ENCODE measurements at places on chromosomes 1 and 21.

- no peak for DNase-seq
Measured at GRCh38 chr1:31584869-31585735, 8.8 kb downstream of the TINAGL1 start.

GRCh38 chr1:97837161-97837560 is 83.7 kb downstream of the DPYD start:
- DNase-seq, result no peak

DNA sequence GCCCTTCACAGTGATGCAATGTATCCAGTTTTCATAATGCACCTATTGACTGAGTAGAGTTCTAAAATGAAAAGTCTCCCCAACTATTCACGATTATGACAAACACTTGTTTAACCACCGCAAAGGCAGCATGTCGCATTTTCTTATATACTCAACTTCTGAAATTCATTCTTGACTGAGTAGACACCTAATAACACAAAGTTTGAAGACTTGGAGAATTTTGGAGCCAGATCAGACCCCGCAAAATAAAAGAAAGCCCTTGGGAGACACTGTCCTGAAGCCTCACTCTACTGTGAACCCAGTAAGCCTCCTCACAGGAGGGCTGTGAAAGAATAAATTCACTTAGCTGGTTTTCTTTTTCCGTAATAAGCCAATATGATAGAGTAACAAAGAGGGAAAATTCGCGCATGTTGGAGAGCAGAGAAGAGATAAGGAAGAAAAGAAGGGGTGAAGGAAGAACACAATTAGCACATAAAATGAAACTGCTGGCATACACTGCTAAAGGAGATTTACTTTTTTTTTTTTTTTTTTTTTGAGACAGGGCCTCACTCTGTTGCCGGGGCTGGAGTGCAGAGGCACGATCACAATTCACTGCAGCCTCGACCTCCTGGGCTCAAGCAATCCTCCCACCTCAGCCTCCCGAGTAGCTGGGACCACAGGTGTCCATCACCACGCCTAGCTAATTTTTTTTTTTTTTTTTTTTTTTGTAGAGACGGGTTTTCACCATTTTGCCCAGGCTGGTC is 492 bp upstream of the COLGALT2 start:
- no peak for DNase-seq

DNA sequence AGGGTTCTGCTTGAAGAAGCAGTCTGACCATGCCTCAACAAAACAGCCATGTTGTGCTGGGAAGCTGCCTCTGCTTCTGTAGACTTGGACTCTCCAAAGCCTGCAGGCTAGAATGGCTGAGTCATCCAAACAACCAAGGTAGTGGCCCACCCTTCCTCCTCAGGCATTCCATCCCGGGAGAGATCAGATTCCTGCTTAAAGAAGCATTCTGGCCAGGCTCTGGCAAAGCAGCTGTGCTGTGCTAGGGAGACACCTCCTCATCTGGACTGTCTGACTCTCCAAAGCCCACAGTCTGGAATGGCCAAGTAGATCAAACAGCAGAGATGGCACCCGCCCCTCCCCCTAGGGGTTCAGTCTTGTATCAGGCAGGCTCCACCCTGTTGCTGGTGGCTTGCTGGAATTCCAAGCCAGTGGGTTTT is 38.3 kb upstream of the F3 start:
- no peak for DNase-seq

DNA sequence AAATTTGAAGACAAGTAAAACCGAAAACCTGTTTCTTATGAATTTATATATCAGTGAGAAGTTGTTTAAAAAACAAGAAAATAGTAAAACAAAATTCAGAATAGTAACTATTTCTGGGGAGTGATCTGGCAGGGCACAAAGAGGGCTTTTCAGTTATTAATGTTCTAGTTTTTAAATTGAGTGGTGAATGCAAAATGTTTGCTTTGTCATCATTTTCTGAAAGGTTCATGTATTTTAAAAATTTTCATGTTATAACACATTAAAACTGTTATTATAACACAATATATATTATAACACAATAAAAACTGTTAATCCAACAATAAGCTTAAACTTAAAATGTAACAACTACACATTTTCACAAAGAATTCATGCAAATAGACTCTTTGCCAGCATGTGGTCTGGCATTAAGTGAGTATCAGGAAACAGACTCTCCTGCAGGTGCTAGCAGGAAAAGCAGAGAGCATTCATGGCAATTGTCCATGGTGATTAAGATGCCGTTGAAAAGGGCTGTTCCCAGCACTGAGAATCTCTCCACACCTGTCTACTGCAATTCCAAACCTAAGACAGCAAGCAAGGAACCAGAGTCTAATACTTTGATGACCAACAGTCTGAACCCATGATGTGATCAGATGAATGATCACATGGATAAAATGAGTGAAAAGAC is 204.9 kb downstream of the TBX15 start:
- peak; percentile 13 for DNase-seq

DNA sequence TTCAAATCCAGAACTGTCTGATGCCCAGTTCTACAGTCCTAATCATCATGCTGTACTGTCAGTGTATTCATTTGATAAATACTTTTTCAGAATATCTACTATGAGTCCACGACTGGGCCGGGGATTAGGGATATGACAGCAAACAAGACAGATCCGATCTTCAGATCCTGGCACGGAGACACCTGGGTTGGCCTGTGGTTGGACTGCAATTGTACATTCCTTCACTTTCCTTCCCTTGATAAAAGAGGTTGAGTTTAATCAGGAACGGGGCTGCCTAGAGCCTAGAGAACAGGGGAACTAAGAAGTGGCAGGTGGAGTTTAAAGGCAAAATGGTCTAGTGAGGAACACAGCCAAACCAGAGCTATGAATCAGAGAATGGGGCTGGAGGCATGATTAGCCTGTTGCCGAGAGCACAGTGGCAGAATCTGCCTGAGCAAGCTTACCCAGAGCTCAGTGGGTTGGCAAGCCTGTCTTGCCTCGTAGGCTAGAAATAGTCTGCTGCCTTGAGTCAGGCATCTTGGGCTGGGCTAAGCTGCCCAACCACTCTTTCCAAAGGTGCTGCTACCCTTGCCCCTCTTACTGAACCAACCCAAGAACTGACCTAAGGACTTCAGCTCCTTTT is 38.1 kb upstream of the PTCH2 start:
- DNase-seq, result no peak

GRCh38 chr1:212987702-212988322 is 27.9 kb downstream of the ANGEL2 start:
- no peak for DNase-seq

GRCh38 chr1:149843431-149844041 is 55.8 kb upstream of the BOLA1 start:
- no peak for DNase-seq

DNA sequence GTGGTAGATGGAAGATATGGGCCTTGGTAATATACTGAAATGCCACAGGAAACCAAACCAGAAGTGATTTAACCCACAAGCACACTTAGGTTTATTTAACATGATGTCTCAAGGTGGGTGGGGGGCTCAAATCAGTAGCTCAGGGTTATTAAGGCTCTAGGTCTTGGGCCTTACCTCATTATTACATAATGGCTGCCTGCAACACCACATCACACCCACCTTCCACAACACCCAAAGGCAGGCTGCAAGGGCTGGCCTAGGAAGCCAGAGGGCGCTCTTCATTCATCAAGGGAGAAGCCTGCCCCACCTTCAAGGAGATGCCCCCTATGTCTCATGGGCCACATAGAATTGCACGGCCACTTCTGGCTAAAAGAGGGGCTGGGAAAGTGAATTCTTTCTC is 6.0 kb downstream of the TFF1 start:
- DNase-seq, result no peak

DNA sequence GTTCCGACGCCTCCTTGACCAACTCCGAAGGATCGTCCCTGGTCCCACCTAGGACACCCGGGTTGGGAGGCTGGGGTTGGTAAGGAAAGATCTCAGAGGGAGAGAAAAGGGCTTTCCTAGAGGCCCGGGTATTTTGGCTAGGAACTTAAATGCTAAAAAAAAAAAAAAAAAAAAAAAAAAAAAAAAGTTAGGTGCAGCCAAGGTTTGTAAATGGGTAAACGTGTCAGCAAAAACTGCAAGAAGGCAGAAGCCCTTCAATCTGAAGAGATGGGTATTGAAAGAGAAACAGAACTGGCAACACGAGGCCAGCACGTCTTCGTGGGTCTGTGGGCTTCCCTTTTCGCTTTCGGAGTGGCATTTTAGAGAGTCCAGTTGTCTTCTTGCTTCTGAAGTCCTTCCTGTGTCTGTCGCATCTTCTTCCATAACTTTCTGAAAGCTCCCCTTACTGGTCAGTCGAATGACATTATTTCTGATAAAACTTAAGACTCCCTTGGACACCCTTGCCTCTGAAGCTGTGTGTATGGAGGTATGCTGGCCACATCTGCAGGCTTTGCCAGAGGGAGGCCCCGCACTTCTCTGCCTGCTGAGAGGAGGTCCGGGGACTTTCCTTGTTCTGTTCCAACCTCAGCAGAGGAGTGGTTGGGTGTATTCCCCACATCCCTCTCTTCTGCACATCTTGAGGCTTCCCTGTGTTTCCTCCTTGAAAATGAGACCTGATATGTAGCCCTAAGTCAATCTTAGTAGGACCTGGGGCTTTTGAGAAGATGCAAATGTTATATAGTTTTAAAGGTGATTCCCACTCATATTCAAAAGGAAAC is 745 bp downstream of the RCSD1 start:
- DNase-seq, result no peak

GRCh38 chr1:18639368-18640055 is 8.9 kb downstream of the PAX7 start:
- no peak for DNase-seq

- DNase-seq, result no peak
Measured at GRCh38 chr1:166272851-166273250, 106.0 kb upstream of the FAM78B start.

GRCh38 chr1:165632491-165632890 is 1.5 kb downstream of the MGST3 start:
- no peak for DNase-seq

DNA sequence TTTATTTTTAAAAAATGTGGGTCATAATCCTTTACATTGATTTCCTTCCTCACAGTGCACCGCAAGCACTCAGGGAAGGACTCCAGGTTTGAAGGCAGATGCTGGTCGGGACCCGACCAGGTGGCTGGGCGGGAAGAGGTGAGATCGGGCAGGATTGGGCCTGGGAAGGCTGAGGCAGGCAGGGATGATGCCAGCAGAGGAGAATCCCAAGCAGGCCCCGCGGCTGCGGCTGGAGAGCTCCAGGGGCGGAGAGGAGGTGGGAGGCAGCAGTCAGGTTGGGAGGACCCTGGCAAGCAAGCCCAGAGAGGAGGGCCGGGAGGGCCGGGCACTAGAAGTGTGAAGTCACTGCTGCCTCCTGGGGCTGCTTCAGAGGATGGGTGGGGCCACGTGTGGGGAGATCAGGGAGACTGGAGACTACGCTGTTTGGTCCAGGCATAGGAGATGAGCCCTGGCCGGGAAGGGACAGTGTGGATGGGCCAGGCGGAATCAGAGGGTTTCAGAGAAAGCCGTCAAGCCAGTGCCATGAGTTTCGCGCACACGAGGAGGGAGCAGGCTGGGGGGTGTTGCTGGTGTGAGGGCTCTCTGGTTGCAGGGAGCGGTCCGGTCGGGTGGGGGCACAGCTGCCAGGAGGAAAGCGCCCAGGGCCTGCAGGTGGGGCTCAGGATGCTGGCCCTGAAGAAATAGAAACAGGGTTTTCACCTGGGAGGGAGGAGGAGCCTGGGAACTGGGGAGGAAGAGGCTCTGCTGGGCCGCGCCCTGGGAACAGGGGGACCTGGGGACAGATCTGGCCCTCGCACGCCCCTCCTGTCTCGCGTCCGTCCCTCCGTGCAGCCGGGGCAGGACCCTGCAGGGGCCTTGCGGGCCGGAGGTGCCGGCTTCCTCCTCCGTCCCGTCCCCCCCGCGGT is 888 bp upstream of the COL18A1 start:
- DNase-seq, result no peak

DNA sequence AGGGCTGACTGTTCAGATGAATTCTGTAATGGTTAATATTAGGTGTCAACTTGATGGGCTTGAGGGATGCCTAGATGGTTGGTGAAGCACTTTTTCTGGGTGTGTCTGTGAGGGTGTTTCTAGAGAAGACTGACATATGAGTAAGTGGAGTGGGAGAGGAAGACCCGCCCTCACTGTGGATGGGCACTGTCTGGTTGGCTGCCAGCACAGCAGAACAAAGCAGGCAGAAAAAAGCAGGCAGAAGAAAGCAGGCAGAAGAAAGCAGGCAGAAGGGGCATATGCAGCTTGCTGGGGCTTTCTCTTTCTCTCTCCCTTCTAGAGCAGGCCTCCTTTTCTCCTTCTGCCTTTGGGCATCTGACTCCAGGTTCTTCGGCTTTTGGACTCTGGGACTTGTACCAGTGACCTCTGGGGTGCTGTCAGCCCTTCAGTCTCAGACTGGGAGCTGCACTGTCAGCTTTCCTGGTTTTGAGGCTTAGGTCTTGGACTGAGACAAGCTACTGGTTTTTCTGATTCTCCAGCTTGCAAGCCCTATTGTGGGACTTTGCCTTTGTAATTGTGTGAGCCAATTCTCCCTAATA is 42.9 kb upstream of the CD2 start:
- no peak for DNase-seq

GRCh38 chr1:16375521-16376340 is 8.7 kb downstream of the SZRD1 start:
- DNase-seq, result no peak

- DNase-seq, result no peak
Measured at GRCh38 chr1:59768792-59769735, 45.7 kb upstream of the HOOK1 start.

- no peak for DNase-seq
Measured at GRCh38 chr1:37914719-37915475, 32.0 kb downstream of the INPP5B start.

GRCh38 chr1:165960136-165960535 is 132.7 kb downstream of the UCK2 start:
- DNase-seq, result no peak

- no peak for DNase-seq
Measured at GRCh38 chr21:26115899-26116298, 54.7 kb downstream of the APP start.

GRCh38 chr1:37723390-37724078 is 31.2 kb downstream of the CDCA8 start:
- DNase-seq, result no peak

DNA sequence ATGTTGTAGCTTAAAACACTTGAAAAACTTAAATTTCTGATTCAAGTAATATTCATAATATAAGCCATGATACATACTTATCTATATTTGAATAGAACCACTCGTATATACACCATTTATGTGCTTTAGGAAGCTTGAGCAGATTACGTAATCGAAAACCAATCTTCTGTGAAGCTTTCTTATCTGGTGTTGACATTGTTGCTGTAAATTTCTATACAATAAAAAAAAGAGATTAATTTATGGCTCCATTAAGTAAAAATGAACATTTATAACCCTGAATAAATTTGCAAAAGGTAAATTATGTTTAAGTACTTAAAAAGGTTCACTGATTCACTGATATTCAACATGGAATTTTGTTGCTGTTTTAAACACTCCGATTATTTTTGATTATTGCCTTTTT is 21.4 kb downstream of the LIN9 start:
- no peak for DNase-seq
